ENCODE measurements at places on chromosomes 13 and 19.

- DNase-seq, result no peak
These were observed 2.4 kb downstream of the LRFN3 start for GRCh38 chr19:35938282-35939224.

- DNase-seq, result no peak
These were observed 476.8 kb downstream of the DIAPH3 start for GRCh38 chr13:59686798-59687394.

- DNase-seq, result no peak
These were observed 69.3 kb downstream of the NHLRC3 start for GRCh38 chr13:39107561-39107960.

- DNase-seq, result peak; percentile 53
These were observed 982 bp downstream of the ZNF780B start for GRCh38 chr19:40055049-40055448.

DNA sequence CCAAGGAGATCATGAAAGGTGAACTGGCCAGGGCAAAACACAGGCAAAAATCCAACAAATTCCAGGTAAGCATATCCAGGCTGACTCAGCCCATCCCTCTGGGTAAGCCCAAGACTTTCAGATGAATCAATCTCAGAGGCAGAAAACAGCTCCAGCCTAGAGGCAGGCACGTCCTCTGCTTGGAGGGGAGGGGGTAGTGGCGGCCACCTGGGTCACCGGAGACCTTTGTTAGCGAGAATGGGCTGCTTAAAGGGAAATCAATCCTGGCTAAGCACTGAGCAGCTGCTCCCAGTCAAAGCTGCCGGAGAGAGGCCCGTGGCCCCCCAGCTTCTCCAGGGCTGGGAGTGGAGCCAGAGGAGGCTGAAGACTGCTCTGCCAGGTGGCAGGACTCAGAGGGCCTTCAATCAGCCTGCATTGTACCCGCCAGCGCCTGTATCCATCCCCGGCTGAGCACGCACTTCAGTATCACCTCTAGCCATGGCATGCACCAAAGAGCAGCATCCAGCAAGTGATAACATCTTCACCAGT lies 48.2 kb downstream of the PIN1 start:
- DNase-seq, result peak; percentile 86

- DNase-seq, result no peak
These were observed 17.4 kb downstream of the ZC3H4 start for GRCh38 chr19:47096100-47096704.

DNA sequence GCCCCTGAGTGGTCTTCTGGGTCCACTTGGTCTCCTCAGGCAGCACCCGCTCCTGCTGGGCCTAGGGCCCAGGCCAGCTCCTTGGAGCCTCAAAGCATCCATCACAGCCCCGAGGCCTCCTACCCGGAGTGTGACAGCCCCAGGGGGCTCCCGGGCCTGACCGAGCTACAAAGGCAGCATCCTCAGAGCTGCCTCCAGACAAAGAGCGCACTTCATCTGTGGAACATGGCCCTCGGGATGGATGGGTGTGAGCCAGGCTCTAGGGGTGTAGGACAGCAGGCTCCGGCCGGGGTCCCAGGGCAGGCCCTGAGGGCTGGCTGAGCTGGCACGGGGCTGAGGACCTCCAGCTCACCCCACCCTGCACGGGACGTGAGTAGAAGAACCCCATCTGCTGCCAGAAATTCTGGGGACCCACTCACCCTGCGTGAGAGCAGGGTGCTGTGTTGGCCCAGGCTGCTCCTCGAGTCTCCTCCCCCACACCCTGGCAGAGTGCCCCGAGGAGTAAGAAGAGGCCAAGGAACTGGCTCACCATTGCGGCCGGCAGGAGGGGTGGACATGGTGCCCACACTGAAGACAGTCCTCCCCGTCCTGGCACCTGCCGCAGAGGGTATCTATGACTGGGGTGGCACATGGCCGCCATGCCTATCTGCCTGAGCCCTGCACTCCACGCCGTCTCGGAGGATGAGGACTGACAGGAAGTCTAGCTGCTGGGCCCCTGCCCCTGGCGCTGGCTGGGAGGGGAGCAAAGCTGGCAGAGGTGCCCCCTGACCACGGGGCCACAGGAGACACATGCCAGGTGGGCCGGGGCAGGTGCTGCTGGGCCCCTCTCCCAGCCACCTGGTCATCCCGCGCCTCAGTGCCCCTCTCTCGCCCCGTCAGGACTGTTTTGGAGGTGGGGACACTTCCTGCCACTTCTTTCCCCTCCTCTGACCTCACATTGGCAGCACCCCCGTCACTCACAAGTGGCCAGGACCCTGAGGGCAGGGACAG lies 22.3 kb downstream of the CEBPG start:
- peak; percentile 30 for DNase-seq

DNA sequence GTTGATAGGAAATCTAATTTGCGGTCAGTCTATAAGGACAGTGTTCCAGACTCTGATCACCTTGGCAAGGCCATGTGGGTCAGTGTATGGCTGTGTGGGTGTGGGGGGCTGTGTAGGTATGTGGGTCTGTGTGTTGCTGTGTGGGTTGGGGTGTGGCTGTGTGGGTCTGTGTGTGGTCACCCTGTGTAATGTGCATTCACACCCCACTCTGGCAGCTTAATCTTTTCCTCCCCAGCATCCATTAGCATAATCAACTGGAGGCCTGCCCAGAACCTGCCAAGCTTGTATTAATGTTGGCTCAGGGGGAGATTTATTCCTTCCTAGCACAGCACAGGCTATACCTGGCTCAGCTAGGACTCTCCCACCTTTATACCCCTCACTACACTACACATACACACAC lies 203.2 kb downstream of the TUBA3C start:
- no peak for DNase-seq

DNA sequence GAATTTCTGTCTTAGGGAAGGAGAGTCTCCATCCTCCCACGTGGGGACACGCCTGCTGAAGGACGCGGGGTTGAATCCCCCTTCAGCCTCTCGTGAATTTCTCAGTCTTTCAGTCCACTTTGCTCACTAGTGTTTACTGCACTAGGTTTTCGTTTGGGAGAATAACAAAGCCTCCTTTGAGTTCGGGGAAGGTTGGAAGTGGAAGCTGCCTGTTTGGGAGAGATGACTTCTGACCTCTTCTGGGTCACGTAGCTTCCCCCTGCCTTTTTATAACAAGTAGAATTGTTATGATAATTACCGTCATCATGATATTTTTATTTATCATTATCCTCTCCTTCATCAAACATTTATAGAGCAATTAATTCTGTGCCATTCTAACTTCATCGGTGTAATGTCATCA lies 60.7 kb downstream of the ATP11A start:
- no peak for DNase-seq

DNA sequence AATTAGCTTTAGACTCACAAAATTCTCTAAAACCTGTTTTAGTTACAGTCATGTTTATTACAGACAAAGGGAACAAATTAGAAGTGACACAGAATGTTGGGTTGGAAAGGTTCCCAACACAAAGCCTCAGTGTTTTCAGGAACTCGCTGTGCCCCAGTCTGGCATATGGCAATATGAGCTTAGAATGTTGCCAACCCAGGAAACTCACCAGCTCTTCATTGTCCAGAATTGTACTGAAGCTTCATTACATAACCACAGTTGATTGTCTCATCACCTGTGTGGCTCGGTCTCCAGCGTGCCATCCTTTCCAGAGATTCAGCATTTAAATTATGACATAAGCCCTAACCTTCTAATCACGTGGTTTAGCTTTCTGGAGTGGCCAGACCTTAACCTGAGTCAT lies 19.1 kb downstream of the ZNF264 start:
- no peak for DNase-seq

DNA sequence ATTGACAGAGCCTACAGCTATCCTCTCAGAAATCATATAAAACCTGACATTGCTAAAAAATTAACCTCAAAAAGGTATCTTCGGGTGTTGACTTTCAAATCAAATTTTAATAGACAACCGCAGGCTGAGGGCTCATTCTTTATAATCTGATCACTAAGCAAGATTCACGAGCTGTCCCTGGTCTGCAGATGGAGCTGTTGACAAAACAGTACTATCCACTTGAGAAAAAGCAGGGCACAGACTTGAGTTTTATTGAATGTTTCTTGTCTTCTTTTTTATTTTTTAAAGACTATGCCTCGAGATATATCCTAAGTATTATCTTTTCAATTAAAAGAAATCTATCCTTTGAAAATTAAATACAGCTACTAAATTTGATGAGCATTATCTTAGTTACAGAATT lies 540.5 kb downstream of the PCDH9 start:
- DNase-seq, result peak; percentile 42

DNA sequence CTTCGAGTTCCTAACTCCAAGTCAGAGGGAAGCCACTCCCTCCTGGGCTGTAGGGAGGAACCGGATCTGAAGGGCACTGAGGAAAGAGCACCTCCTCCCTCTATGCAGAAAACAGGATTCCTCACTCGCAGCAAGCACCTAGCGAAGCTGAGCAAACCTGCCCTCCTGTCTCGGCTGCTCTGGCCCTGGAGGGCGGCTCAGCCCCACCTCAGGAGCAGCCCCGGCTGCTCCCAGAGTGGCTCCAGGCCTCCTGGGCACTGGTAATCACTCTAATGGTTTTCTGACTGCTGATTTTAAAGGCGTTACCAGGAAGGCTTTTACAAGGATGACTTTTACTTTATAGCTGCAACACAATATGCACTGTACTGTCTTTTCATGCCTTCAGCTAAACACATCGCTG lies 312.5 kb downstream of the TEX29 start:
- no peak for DNase-seq

DNA sequence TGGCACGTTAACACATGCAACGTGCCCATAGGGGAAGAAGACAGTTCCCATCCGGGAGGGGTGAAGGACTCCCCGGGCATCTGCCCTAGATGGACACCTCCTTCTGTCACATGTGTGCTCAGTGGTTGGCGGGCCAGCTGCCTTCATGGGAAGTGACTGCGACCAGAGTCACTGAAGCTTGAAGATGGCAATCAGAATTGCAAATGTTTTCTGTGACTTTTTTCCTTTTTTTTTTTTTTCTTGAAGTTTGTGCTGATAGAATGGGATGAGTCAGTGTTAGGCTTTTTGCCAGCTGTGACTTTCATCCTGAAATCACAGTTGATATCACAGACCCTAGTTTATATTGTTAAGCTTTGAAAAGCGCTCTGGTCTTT lies 109.2 kb upstream of the MCF2L start:
- no peak for DNase-seq

DNA sequence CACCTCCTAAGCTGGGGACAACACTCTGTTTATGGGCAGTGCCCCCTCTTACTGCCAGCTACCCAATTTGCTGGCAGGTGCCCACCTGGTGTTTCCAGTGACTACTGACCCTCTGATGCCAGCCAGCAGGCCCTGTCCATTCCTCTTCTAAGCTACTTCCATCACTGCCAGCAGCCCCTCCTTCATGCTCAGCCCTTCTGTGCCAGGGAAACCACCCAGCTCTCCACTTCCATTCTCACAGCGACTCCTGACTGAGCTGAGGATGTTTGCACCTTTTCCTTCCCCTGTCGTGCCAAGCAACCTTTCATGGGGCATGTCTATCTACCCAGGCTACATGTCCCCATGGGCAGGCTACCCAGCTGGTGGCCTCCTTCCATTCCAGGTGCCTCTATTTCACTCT lies 24.0 kb upstream of the ZNF492 start:
- no peak for DNase-seq

DNA sequence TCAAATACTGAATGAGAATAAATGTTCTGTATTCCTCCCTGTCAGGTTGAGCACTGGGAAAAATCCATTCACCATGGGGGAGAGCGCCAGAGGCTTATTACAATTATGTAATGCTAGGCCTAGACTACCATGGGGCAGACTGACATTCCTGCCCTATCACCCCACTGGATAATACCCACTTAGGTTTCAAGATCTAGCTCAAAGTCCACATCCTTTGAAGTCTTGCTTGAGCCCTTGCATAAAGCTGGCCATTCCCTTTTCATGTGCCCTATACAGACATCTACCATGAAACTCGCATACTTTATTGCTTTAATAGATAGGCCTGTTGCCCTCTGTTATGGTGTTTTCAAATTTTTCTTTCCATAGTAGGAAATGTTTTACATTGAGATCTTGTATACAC lies 149.3 kb downstream of the RGCC start:
- DNase-seq, result no peak
